Tracheal epithelial cell (primary cell): ENCODE measurements at places on chromosomes 7 and 10. TPM values are rescaled to one million over a fixed set of nuclear protein-coding genes. Genes with fewer than 3 reads are reported as not detected.

Gene TAS2R5
- 2.2 and 2.8 TPM in 2 replicates for total RNA-seq

Gene GFRA1
- under 0.01 and 19.8 TPM in 2 replicates for total RNA-seq

Gene KCNIP2
- not detected in 2 replicates for total RNA-seq

Gene GNAT3
- not detected in 2 replicates for total RNA-seq

Gene CXCL12
- 0.48 TPM in 1 of 2 replicates, not detected in the other for total RNA-seq

Gene C10orf143
- total RNA-seq, result 0.48 TPM in 1 of 2 replicates, not detected in the other

Gene DDIT4
- 2,032 and 2,091 TPM in 2 replicates for total RNA-seq

Gene ELFN1
- total RNA-seq, result not detected in 2 replicates

Gene ZNF800
- 10.8 and 16.8 TPM in 2 replicates for total RNA-seq

Gene NKX2-3
- total RNA-seq, result not detected in 2 replicates

Gene FAM237B
- total RNA-seq, result not detected in 2 replicates

Gene IDI2
- total RNA-seq, result not detected in 2 replicates

Gene GALNT11
- total RNA-seq, result 40.5 and 49.2 TPM in 2 replicates

Gene CCDC172
- total RNA-seq, result not detected in 2 replicates

Gene C7orf57
- 0.21 TPM in 1 of 2 replicates, not detected in the other for total RNA-seq

Gene MOGAT3
- not detected in 2 replicates for total RNA-seq

Gene ELAPOR2
- 1.1 and 5.1 TPM in 2 replicates for total RNA-seq

Gene AKR1C1
- total RNA-seq, result 152 and 278 TPM in 2 replicates

Gene CPN1
- not detected in 2 replicates for total RNA-seq

Gene PAPOLB
- not detected in 2 replicates for total RNA-seq

Gene DMBT1
- under 0.01 TPM in 1 of 2 replicates, not detected in the other for total RNA-seq

Gene ATP5MK
- total RNA-seq, result 240 and 313 TPM in 2 replicates

Gene FLNC
- total RNA-seq, result 0.64 and 8.0 TPM in 2 replicates

Gene ZMYND11
- 32.0 and 41.1 TPM in 2 replicates for total RNA-seq

Gene SPAM1
- not detected in 2 replicates for total RNA-seq

Gene EIF5AL1
- total RNA-seq, result 0.43 and 0.48 TPM in 2 replicates

Gene ITIH5
- under 0.01 and 0.21 TPM in 2 replicates for total RNA-seq

Gene ZNF22
- total RNA-seq, result 8.1 and 9.9 TPM in 2 replicates

Gene COL26A1
- not detected in 2 replicates for total RNA-seq

Gene CLRN3
- total RNA-seq, result not detected in 2 replicates

Gene WAC
- total RNA-seq, result 36.1 and 43.7 TPM in 2 replicates

Gene CNNM1
- under 0.01 and 0.21 TPM in 2 replicates for total RNA-seq

Gene NAT16
- total RNA-seq, result not detected in 2 replicates

Gene AS3MT
- total RNA-seq, result 3.4 and 4.9 TPM in 2 replicates

Gene AGR2
- total RNA-seq, result 9.2 and 279 TPM in 2 replicates

Gene GIMAP6
- total RNA-seq, result under 0.01 TPM in 2 replicates

Gene ICA1
- 6.5 and 6.6 TPM in 2 replicates for total RNA-seq

Gene ERVW-1
- not detected in 2 replicates for total RNA-seq

Gene MYL10
- not detected in 2 replicates for total RNA-seq

Gene SYT15
- total RNA-seq, result not detected in 2 replicates

Gene PON3
- total RNA-seq, result 0.96 and 3.6 TPM in 2 replicates

Gene FAM171A1
- total RNA-seq, result 7.2 and 9.2 TPM in 2 replicates

Gene EGR2
- under 0.01 TPM in 1 of 2 replicates, not detected in the other for total RNA-seq

Gene MYO1G
- under 0.01 and 0.43 TPM in 2 replicates for total RNA-seq

Gene SVIL
- total RNA-seq, result 26.4 and 42.2 TPM in 2 replicates

Gene C10orf71
- total RNA-seq, result not detected in 2 replicates

Gene GTF2IRD2
- 2.1 and 2.9 TPM in 2 replicates for total RNA-seq

Gene FGFR2
- 5.5 and 17.9 TPM in 2 replicates for total RNA-seq

Gene AKR1C4
- total RNA-seq, result not detected in 2 replicates
